ENCODE measurements at places on chromosomes 16 and 17.

GRCh38 chr16:8087597-8088289 lies 502.6 kb downstream of the TMEM114 start:
- DNase-seq, result no peak

DNA sequence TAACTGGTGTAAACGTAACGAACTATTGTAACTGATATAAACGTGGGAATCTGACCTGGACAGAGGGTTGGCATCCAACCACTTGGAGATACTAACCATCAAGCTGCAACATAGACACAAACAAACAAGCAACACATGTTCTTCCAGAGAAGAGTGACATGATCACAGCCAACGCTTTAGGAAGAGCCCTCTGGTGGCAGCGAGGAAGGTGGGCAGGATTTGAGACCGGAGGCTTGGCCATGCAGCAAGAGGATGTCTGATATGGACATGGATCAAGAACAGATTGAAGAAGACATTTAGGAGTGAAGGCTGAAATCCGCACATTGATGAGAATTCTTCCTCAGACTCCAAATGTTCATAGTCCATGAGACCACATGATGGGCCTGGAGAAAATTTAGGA lies 40.3 kb upstream of the TNRC6A start:
- no peak for DNase-seq

DNA sequence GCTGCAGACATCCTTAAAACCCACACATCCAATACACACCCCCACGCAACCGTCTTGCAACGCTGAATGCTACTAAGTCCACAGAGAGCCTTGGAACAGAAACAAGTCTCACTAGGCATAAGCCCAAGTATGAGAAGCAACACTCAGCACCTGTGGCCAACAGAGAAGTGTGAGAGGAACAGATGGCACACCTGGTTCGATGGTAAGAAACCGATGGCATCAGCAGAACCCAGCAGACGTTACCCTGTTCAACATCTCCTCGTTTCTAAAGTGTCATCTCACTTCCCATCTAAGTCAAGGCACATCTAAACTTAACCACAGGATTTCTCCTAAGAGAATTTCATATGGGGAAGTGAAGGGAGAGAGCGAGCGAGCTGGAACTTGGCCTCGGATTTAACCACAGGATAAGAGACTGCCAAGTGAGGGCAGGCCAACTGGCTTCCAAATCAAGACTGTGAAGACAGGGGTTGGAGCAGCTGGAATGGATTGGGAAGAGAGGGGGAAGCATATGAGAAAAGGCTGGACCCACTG lies 41.0 kb downstream of the NXPH3 start:
- no peak for DNase-seq

DNA sequence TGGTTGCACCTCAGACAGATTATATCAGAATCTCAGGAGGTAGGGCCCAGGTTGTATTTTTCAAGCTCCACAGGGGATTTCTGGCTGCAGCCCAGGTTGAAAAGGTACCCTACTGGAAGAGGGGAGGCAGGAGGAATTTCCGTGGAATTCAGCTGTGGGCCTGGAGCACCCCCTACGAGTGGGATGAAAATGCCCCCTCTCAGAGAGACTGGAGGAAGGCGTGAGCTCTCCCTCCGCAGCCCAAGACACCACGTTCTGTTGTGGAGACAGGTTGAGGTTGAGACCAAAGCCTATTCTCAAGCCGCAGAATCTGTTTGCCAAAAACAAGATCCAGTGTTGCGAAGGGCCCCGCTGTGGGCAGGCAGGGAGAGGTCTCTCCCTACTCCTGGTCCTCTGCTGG lies 102.0 kb downstream of the CCDC182 start:
- no peak for DNase-seq

DNA sequence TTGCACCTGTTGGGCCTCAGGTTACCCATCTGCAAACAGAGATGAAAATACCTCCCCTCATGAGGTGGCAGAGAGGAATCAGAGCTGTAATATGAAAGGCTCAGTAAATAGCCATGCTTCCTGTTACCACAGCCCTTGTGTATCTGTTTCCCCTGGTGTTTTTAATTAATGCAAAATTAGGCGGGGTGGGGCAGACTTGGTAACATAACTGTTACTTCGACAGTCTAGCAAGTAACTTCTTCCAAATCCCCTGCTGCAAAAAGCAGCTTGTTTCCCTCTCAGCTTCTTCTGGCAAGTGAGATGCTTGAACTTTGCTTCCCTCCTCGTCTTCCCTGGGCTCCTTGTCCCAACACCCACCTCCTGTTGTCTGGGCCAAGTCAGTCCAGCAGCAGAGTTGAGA lies 381.5 kb downstream of the CPPED1 start:
- no peak for DNase-seq

- DNase-seq, result no peak
Observed at GRCh38 chr17:35973333-35974260, 7.7 kb downstream of the CCL16 start.

DNA sequence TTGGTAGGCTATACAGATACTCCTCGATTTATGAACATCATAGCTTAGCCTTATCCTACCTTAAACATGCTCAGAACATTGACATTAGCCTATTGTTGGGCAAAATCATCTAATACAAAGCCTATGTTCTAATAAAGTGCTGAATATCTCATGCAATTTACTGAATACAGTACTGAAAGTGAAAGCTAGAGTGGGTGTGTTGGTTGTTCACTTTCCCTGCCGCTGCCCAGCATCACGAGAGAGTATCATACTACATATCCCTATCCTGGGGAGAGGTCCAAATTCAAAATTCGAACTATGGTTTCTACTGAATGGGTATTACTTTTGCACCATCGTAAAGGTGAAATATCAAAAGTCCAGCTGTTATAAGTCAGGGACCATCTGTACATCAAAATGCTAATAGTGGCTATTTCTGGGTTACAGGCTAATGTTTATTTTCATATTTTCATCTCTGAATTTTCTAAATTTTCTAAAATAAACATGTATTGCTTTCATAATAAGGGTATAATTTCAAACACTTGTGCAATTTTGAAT lies 54.5 kb downstream of the NACA2 start:
- DNase-seq, result no peak

DNA sequence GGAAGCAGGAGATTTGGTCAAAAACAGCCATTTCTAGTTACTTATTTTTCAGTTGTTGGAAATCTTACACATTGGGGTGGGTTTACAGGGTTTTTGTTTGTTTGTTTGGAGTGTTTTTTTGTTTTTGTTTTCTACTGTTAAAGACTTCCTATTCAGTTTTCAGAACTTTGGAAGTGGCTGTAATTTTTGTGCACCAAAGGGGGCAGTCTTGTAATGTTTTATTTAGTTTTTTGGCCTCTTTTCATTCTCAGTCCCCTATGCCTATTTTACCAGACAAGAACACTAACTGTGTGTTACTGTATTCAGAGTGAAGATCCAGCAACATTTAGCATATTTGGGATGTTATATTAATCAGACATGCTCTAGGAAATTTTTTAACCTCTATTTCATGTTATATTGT lies 20.6 kb downstream of the TPPP3 start:
- DNase-seq, result no peak

- DNase-seq, result no peak
Observed at GRCh38 chr17:48553826-48554225, 8.9 kb upstream of the HOXB2 start.

DNA sequence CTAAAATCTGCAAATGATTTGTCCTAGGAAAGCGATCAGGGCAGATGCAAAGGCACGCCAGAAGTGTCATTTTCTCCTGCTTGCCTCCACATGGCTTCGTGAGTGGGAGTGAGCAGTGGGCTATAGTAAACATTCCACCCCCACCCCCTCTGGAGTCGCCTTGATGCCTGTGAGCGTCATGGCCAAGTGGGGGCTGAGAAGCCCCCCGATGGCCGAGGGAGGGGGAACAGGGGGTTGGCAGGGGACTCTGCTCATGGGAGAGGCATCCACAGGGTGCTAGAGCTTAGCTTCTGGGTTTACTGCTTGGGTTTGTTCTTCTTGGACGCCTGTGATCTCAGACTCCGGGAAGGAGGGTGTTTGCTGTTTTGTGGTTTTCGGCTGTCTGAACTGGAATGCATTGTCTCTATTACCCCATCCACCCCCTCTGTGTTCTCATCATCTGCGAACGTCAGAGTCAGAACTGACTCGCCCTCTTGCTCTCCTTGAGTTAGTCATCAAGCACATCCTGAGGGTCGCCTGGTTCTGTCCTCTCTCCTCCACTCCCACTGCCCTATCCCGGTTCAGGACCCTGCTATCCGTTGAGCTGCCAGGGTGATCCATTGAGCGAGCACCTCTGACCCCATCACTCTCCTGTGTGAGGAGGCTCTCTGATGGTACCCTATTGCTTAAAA lies 15.4 kb downstream of the TNS4 start:
- DNase-seq, result no peak

GRCh38 chr17:45812102-45812501 lies 28.0 kb downstream of the CRHR1 start:
- no peak for DNase-seq

GRCh38 chr16:27114006-27114405 lies 47.3 kb downstream of the C16orf82 start:
- no peak for DNase-seq

- no peak for DNase-seq
Observed at GRCh38 chr16:78675312-78675711, 575.9 kb downstream of the WWOX start.

DNA sequence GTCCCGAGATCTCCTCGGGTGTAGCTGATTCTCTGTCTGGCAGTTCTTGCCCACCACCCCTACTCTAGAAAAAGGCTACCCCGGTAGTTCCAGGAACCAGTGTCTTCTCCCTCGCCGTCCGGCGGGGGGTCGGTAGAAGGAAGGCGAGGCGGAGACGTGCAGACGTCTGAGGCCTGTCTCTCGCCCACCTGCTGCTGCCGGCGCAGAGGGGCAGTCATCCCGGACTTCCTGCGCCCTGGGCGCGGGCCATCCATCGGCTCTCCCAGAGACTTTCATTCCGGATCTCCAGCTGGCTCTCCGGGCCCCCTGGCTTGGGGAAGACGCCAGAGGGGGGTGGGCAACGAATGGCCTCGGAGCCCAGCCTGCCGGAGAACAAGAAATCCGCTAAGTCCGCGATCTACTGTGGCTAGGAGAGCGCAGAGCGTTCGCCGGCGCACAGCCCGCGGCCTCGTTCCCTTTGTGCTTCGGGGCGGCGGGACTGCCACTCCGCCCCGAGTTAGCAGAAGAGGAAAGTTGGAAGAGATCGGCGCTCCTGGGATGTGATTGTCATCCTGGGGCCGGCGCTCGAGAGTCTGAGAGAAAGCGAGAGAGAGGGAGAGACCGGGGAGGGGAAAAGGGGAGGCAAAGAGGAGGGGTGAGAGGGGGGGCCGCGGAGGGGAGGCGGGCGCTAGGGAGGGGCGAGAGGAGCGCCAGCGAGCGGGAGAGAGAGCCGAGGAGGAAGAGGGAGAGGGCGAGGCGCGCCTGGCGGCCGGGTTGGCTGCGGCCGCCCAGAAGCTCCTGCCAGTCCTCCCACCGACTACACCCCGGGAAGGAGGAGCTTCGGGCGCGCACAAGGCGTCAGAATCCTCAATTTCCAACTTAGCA lies at the start of gene IRX5:
IRX5 (plus strand) TSS at position 861 of the 864 bp plus-strand sequence. CDS start 334 bp downstream, outside the sequence.
- DNase-seq, result no peak

DNA sequence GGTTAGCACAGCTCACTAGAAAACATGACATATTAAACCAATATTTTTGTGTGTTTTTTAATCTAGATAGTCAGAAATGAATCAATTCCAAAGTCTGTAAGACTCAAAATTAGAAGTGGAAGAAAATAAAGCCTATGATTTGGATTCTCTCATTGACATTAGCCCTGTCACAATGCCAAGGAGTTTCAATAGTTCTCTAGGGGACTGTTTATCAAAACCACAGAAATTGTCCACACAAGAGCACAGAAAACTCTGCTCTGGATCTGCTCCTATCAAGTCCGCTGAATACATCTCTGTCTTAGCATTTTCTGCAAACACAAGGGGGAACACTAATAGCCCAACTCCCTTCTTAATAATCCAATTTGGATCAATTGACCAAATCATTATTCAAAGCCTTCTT lies 152.0 kb downstream of the HS3ST3B1 start:
- DNase-seq, result no peak

DNA sequence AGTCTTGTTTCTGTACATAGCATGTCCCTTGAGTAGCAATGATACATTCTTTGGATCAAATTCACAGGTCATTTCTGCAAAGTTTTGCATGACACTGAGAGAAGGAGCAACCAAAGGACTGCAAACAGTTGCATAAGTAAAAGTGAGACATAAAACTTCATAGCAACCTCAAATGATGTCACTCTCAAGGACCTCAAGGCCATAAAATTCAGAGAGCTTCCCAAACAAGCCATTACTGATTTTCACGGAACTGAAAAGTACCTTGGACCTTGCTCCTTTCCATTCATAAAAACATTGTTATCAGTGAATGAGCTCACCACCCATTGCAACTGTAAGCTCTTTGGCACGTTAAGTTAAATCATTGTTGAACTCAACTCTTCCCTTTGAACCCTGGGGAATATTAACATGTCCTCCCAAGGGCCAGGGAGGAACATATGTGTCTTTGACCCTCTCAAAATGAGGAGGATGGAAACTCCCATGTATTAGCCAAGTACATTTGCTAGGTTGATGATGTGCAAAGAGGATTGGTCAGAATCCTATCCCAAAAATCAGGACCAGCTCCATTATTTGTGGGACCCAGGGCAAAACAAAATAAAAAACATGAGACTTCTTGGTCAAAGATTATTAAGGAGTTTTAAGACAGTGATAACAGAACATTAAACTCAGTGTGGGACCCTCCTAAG lies 275.0 kb upstream of the DYNLRB2 start:
- DNase-seq, result no peak
